IPS DF 6.9 (cell line): ENCODE measurements at places on chromosomes 5 and 9.
A peak's percentile ranks its signal among the peaks of the same experiment; 100 is the strongest.

DNA sequence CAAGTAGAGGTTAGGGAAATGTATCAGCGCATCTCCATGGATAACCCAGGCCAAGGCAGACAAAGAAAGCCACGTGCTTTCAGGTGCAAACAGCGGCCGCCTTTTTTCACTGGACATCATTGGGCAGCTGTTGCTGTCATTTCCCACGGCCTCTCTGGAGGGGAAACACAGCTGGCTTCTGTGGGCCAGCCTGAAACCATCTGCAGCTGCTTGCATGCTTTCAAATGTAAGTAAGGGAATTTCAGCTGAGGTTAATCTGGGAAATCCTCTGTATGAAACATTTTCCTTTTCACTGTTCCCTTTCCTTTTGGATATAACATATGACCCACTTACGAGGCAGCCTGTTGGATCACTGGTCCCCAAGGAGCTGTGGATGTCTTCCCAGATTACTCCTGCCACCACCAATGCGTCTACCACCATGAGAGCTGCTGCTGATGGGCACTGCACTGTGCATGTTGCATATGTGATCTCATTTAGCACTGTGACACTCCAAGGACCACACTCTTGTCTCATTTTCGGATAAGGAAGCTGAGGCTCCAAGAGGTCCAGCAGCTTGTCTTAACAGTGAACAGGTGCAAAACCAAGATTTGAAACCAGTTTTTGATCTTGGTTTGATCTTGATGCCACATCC lies 106.3 kb downstream of the C9orf152 start:
- no peak for DNase-seq

DNA sequence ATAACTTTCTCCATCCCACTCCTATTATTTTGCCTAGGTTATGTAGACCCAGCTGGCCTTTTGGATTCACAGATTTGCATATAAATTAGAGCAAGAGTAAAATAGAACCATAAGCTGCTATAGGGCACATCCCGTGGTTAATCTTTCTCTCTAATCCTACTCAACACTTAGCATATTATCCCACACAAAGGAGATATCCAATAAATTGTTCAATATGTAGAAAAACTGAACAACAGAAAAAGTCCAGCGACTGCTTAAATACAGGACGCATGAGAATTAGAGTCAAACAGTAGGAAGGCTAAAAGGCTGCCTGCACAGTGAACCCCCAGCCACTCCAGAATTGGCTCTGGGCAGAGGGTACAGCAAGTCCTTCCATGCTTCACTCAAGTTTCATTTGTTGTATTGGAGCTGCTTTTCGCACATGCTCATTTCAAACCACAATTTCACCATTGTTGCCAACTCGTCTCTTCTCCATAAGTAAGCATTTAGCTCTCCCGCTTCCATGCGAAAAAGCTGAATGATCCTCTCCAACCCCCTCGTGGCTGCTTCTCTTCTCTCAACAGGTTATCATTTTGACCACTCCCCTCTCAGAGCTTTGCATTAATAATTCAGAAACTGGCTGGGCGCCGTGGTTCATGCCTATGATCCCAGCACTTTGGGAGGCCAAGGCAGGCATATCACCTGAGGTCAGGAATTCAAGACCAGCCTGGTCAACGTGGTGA lies 14.1 kb upstream of the IQGAP2 start:
- DNase-seq, result no peak

- DNase-seq, result no peak
These were observed at the start of gene PCDHA1 for GRCh38 chr5:140785905-140786686. Gene PCDHA1, plus strand, starts transcription at chr5:140786140.

- DNase-seq, result no peak
These were observed 152.1 kb downstream of the PCSK1 start for GRCh38 chr5:96280946-96281393.

- no peak for DNase-seq
These were observed 31.3 kb downstream of the CPEB4 start for GRCh38 chr5:173919443-173919842.

- no peak for DNase-seq
These were observed 28.3 kb upstream of the NEURL1B start for GRCh38 chr5:172612771-172613170.

DNA sequence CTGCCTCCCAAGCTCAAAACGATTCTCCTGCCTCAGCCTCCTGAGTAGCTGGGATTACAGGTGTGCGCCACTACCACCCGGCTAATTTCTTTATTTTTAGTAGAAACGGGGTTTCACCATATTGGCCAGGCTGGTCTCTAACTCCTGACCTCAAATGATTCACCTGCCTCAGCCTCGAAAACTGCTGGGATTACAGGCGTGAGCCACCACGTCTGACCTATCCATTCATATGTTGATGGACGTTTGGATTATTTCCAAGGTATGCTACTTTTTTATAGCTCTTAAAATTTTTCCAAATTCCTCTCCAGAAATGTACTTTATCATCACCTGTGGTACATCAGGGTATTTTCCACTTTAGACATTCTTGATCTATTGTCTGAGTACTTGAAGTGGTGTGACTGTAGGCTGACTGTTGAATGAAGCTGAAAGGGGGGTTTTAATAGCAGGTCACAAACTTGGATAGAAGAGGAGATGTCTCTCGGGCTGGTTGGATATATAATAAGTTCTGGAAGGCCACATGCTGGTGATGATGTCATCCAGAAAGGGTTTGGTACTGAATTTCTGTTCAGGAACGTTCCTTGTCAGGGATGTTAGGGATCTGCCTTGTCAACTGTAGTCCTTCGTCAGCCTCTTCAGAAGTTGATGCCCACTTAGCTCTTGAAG lies 7.4 kb downstream of the CTNNA1 start:
- DNase-seq, result no peak

DNA sequence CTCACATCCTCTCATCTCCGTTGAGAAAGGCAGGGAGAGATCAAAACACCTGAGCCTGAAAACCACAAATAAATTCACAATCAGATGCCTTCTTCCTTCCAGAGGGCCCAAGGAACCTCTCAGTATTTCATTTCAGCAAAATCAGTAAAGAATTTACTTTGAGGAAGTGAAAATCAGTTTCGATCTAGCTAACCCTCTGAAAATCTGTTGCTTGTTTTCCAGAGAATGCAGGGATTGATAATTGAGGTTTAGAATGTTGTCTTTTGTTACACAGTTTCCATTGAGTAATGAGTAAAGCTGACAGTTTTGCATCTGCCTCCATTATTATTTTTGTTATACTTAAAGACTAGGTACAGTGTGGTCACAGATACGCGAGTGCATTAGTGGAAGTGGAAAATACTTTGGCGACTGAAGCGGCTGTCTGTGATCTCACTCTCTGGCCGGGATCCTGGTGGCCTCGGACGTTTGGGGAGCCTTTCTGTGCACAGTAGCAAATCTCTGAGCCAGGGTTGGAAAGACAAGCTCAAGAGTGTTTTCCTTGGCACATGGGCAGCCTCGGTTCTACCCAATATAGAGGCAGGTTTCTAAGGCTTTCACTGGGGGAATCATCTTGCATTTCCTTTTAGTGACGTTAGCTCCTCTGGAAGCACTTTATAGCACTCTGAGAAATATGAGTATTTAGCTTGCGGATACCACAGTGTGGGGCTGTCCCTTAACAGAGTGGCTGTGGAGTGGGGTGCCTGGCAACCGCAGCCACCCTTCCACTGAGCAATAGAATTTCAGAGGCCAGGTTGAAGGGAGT lies 32.2 kb upstream of the ANGPTL2 start:
- no peak for DNase-seq

DNA sequence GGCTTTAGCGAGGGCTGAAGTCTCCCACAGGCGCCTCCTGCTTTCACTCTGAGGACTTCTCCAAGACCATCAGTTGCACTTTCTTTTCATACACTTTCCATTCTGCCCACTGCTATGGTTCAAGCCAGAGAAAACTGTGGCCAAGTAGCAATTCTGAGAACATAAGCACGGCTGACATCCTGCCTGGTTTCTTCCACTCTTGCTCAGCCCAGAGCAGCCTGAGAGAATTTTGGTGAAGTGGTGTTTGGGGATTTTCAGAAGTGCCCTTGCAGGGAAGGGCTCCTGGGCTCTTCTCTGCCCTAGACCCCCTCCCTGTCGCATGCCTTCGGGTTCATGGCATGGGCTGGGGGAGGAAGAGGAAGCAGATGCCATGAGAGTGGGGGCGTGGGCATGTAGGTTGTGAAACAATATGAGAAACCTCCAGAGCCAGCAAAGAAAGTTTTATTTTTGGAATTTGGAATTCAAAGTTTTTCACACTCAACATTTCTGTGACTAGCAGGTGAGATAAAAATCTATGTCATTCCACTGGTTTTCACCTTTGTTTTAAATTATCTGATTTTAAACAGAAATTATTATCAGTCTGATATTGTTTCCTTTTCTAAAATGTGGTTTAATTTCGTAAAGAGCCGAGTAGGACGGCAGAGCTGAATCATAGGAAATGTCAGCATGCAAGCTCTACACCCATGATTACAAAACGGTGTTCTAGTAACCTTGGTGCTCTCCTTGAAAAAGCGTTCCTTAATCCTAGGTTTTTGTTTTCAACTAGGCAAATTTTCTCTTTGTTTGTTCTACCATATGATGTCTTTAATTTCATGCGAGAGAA lies 27.8 kb upstream of the TNFSF8 start:
- DNase-seq, result no peak

- DNase-seq, result no peak
These were observed 5.6 kb downstream of the RAD23B start for GRCh38 chr9:107288701-107289100.

GRCh38 chr9:18910916-18911315 lies 122.1 kb downstream of the SAXO1 start:
- DNase-seq, result no peak

- no peak for DNase-seq
These were observed 303.8 kb upstream of the IRX4 start for GRCh38 chr5:2186472-2187015.

GRCh38 chr5:80711938-80712337 lies 57.2 kb upstream of the DHFR start:
- DNase-seq, result peak; percentile 39

DNA sequence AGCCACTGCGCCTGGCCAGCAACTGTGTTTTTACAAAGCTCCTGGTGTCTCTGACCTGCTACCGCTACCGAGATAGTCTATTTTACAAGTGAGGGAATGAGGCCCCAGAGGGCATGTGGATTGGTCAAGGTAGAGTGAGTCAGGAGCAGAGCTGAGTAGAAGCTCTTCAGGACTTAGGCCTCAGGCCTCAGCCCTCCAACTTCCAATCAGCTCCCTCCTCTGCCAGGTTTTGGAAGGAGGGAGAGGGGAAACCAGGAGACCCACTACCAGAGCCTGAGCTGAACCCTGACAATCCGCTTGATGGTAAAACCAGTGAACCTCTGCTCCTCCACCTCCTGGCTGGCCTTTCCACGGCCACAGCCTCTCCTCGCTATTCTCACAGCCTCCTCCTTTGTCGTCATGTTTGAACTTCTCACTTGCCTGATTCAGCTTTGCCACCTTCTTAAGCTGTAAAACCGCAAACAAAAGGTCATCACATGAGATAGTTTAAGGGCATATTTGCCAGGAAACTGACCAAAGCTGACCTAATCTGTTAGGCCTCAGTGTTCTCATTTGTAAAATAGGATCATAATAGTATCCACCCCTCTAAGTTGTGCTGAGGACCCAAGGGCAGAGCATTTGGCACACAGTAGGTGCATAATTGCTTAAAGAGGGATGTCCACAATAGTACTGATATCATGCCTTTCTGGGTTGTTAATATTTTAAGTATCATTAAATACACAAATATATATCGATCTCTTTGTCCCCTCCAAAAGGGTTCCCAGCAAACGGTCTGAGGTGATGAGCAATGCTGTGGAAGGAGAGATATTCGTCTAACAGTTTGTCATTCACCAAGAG lies 1.7 kb downstream of the TRAF1 start:
- no peak for DNase-seq

DNA sequence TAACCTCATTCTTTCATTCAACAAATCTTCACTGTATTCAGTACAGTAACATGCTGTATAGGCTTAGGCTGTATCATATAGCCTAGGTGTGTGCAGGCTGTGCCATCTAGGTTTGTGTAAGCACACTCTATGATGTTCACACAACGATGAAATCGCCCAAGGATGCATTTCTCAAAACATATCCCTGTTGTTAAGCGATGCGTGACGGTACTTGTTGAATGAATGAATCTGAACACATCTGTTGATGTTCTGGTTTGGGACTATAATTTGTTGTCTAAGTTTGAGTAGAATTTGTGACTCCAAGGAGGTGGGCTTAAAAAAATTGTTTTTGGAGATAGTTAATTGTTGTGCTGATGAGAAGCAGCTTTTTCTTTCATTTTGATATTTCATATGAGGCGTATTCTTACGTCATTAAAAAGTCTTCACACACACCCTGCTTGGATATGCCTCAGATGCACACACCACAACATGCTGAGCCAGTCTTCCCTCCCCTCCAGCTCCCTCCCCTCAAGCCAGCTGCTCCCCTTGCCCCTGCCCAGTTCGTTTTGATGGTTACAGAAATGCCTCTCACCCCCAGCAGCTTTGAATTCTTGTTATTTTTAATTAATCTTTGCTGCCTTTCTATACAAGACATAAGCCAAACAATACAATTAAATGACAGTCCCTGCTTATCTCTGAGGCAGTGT lies 5.5 kb upstream of the PSAT1 start:
- DNase-seq, result no peak

GRCh38 chr9:105296877-105297287 lies 52.4 kb downstream of the SLC44A1 start:
- DNase-seq, result no peak

DNA sequence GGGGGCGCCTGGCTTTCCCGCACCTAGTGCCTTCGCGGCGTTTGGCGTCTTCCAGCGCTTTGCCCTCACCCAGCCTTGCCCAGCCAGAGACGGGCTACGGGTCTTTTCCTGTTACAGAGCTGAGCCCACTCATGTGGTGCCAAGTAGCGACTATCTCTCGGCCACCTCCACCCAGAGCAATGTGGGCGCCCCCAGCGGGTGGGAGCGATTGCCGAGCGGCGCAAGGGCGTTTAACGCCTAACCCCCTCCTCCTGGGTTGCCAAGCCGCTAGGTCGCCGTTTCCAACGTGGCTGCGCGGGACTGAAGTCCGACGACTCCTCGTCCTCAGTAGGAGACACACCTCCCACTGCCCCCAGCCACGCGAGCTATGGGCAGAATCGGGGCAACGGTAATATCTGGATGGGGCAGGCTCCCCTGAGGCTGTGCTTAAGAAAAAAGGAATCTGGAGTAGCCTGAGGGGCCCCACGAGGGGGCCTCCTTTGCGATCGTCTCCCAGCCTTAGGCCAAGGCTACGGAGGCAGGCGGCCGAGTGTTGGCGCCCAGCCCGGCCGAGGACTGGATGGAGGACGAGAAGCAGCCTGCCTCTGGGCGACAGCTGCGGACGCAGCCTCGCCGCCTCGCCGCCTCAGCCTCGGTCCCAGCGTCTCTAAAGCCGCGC lies 5.8 kb downstream of the TLX3 start:
- no peak for DNase-seq

GRCh38 chr5:67416986-67417385 lies 220.4 kb upstream of the CD180 start:
- no peak for DNase-seq

- DNase-seq, result no peak
These were observed 284.4 kb downstream of the PIK3R1 start for GRCh38 chr5:68499987-68500386.

DNA sequence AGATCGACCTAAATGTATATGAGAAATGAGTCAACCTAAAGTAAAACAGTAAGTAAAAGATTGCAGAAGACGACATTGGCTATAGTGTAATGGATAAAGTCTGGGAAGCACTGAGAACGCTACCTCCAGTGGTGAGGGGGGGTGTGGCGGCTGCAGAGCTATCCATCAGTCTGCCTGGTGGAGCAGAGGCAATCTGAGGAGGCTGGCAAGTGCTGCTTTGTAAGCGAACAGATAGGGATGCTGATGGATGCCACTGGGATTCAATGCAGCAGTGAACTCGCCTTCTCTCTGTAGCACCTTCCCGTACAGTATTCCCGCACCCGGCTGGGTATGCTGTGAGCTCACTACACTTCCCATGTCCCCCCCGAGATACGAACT lies 261.5 kb downstream of the NSG2 start:
- DNase-seq, result no peak
